ENCODE measurements at places on chromosomes 1 and 21.

GRCh38 chr1:160472112-160472511 lies 50.9 kb downstream of the SLAMF6 start:
- DNase-seq: no peak

DNA sequence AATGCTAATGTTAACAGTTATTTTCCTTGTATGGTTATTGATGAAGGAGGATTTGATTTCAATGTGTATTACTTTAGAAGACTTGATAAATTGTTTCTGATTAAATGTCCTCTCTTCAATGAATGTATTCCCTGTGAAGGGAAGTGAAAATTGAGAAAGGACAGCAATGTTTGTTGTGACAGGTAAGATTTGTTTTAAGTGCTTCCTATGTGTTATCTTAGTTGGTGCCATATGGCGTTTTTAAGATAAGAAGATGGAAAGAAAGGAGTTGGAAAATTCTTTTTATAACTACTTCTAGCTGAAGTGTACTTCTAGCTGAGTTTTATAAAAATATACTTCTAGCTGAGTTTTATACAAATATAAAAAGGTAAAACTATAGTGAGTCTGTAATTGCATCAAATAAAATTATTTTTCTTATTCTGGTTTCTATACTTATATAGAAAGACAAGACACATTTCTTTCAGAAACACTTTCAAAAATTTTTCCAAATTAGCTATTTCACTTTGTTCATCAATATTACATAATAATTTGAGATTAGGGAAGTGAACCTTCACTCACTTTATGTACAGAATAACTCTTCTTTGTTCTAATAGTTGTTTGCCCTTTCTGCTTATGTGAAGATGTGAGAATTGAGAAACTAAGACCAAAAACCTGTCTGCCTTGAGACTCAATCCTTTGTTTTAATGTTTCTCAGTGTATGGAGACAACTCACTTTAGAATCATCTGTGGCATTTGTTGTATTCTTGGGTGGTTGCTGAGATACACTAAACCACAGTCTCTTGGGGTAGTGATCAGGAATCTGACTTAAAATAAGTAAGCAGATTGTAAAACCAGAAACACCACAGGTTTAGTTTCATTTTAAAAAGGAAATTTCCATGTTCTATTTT lies 382.9 kb upstream of the B3GALT2 start:
- DNase-seq: peak; percentile 84

DNA sequence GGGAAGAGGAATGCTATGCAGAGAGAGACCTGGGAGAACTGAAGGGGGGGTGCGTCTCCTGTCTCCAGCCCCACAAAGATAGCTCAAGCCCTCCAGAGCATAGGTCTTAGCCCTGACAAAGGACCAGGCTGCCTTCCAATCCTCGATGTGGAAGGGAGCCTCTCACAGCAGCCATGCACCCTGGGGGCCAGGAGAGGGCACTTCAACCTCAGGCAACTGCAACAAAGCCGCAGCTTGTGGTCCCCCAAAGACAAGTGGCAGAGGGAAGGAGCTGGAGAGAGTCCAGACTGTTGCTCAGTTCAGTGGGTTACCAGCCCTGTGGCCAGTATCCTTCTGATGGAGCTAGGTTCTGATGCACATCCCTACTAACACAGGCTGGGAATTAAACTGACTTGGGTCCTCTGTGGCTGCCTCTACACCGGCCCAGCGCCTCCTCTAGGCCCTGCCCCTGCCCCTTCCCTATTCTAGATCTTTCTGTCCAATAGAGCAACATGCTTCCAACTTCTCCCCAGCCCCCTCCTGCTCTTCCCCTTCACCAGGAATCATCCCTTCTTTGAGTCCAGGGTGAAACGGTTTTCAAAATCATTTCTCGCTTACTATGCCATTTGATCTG lies 100.7 kb upstream of the SPATA6 start:
- DNase-seq: no peak

DNA sequence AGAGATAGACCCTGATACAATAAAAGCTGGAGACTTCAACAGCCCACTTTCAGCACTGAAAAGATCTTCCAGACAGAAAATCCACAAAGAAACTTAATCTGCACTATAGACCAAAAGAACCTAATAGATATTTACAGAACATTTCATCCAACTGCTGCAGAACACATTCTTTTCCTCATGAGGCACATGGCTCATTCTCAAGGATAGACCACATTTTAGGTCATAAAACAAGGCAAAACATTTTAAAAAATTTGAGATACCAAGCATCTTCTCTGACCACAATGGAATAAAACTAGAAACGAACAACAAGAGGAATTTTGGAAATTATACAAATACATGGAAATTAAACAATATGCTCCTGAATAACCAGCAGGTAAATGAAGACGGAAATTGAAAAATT lies 15.0 kb upstream of the IL20 start:
- DNase-seq: no peak

GRCh38 chr21:34693192-34693810 lies 24.5 kb downstream of the CLIC6 start:
- peak; percentile 23 for DNase-seq

DNA sequence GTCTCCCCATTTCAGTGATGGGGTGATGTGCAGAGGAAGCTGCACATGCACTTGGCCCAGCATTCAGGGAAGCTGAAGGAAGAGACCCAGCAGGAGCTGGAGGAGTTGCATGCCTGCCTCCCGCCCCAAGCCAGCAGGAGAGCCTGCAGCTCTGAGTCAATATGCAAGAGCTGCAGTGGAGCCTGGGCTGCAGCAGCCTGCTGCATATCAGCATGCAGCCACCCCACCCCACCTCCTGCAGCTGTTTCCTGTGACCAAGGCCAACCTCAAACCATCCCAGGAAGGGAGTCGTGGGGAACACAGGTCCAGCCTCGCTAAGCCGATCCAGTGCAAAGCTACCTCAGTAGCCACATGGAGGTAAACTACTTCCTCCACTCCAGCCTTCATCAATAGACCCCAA lies 18.9 kb downstream of the AGT start:
- DNase-seq: no peak
